ENCODE measurements at places on chromosomes 3 and 15.

DNA sequence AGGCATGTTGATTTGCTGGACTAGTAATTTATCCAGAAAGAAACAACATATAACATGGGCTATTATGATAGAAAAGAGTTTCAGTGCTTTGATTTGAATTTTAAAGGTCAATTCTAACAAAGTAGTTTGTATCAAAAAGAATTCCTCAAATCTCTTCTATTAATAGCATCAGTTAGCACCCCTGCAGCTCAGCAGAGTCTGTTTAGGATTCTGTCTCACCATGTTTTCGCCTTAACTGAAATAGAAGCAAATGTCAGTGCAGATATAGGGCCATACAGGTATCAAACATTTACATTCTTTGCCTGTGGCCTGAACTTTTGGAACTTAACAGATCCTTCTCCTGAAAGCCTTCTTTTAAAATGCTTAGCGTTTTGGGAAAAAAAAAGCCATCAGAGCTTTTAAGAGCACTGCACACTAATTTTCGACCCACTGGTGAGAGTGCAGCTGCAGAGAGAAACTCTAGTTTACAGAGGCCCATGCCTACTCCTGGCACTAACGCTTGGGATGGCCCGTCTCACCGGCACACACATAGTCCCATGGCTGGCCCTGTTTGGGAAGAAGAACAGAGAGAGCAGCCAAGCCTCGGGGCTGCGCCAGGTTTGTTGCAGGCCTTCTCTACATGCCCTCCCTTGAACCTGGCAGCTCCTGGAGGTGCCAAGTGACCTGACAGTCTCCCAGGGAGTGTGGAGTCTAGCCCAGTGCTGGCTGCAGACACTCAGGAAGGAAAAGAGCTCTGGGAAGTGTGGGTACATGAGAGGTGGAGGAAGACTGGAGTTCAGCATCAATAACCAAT lies 9.9 kb upstream of the PAQR9 start:
- no peak for DNase-seq

DNA sequence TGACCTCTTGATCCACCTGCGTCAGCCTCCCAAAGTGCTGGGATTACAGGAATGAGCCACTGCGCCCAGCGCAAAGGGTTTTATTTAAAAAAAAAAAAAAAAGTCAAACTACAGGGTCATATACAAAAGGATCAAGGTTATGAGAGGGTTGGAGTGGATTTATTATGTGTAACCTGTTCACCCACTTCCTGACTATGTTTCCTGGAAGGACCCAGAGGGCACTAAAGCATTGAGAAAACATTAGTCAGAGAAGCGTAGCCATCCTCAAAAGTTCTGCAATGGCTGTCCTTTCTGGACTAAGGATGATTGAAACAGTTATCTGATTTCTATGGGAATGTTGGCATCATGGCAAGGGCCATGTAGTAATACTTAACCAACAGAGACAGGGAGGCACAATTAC lies 7.3 kb upstream of the SCAPER start:
- no peak for DNase-seq

DNA sequence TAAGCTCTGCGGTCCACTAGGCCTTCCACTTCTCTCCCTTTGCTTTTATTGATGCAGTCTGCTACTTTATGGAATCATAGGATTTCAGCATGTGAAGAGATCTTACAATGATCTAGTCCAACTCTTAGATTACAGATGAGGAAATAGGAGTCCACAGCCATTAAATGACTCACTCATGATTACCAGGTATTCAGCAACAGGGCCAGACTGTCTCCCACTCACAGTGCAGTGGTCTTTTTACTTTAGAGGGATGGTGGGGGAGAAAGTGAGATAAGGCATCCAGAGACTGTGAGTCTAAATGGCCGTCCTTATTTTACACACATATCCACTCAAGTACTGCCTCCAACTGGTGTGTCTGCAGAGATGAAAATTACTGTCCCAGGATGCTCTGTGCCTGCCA lies 88.5 kb upstream of the SKOR1 start:
- DNase-seq: no peak

DNA sequence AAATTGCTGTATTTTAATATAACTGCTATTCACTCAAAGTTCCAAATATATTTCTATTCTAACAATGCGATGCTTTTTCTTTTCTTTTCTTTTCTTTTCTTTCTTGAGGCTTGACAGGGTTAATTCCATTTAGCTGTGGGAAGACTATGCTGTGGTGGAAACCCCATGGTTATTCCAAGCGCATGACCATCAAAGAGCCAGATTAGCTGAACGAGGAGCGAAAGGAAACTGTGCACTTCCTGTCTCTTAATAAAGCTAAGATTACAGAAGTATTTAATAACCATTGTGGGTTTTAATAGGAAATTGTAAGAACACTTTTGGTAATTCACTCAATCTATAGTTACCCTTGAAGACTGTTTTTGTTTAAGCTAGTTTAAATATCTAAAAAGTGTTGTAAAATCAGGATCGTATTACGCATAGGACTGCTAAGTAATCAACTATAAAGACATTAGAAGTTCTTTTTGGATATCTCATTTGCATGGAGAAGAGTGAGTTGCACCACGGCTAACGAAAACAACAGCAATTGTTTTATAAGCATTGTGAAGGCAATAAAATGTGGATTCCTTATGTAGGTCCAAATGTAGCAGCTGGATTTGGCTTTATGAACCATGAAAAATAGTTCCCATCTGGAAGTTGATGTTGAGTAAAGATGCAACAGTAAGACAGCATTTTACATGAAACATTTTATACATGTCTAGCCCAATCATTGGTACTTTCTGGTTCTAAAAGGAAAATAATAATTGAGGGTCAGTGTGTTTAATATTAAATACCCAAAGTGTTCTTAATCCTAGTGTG lies 105.4 kb downstream of the ZIC1 start:
- DNase-seq: no peak

GRCh38 chr3:143252931-143253330 lies 133.4 kb downstream of the CHST2 start:
- no peak for DNase-seq

- no peak for DNase-seq
Observed at GRCh38 chr3:147816752-147817151, 407.6 kb downstream of the ZIC1 start.

- no peak for DNase-seq
Observed at GRCh38 chr3:33111581-33111980, 2.2 kb upstream of the CRTAP start.

GRCh38 chr15:100124361-100124760 lies 217.4 kb downstream of the ADAMTS17 start:
- DNase-seq: no peak

- DNase-seq: no peak
Observed at GRCh38 chr3:53274938-53275605, 19.2 kb upstream of the TKT start.

DNA sequence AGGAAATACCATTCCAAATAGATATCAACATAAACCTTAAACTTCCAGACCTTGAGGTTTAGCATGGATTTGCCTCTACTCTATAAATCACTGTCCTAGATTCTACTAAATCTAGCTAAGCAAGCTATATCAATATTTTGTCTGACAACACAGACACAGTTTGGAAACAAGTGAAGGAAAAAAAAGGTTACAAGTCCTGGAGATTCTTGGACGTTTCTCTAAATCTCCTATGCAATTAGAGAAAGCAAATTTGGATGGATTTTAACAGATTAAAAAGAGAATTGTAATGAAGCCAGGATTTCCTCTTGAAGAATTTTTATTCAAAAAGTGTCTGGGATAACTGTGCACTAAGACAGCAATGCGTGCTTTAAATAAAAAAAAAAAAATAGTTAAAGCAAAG lies 441.1 kb upstream of the DPH6 start:
- DNase-seq: no peak

- DNase-seq: no peak
Observed at GRCh38 chr3:197600796-197601565, 45.2 kb upstream of the BDH1 start.

- DNase-seq: no peak
Observed at GRCh38 chr15:67165254-67166253, 88.9 kb downstream of the AAGAB start.

DNA sequence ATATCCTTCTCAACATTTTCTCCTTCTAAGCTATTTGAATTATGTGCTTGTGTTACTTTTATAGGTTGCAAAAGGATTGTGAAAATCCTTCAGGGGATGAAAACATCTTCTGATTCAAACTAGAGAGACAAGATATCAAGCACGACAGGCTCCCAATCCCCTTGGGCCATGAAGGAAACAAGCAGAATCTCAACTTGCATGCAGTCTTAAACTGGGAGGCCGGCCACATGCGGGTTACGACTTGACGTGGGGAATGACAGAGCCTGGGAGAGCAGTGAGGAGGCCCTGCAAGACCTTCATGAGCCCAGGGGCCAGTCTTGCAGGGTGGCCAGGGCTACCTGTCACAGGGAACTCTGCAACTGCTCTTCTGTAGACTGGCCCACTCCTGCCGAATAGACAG lies 94.4 kb downstream of the SCN11A start:
- no peak for DNase-seq

DNA sequence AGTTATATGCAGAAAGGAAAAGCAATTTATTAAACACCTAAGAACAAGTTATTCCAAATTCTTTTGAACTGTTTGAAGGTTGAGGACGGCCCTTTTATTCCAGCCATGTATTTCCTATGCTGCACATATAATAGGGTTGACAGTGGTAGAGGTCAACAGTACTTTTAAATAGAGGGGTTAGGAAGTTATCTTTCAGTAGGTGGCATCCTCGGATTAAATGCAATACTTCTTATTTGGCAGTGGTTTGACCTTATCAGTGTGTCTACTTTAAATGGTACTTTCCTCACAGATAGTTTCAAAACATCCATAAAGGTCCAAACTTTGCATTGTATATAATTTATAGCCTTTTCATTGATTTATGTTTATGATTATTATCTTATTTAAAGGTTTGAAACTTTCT lies 558.7 kb downstream of the TUSC7 start:
- DNase-seq: no peak

GRCh38 chr3:150407808-150408220 lies 284 bp upstream of the TSC22D2 start:
- DNase-seq: no peak

DNA sequence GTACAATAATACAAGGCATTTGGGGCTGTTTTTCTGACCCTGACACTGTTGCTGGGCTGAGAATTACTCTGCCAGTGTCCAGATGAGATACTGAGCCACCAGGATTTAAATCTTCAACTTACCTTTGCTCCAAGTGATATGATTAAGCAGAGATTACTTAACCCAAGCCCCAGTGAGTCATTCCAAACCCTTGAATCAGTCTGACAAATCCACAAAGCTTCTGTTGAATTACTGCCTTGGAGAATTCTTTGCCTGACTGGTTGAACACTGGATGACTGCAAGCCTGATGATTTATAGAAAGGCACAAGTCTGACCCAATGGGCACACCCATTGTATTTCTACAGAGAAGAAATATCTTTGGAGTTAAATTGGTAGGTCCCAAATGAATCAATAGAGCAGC lies 88.2 kb upstream of the TSC22D2 start:
- no peak for DNase-seq

DNA sequence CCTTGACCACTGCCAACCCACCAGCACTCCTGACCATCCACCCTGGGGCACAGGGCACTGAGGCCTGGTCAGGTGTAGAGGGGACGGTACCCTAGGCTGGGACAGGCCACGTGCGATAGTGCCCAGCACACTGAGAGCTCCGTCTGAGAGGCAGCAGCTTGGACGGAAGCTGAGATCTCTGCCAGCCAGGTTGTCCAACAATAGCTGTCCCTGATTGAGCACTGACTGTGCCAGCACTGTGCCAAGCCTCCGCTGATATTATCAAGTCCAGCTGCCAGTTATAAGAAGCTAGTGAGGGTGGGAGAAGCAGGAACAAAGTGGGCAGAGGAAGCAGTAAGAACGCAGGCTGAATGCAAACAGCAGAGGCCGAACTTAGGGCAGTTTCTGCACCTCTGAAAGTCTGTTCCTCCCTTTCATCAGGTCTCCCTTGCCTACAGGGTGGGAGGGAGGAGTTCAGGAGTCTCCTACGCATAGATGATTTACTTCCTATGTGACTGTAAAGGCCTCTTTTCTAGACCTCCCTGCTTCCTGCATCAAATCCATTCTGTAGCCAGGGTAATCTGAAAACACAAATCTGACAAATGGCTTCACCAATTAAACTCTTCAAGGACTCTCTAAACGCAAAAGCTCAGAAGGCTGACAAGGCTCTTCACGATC lies 29.7 kb downstream of the MRPS11 start:
- no peak for DNase-seq

DNA sequence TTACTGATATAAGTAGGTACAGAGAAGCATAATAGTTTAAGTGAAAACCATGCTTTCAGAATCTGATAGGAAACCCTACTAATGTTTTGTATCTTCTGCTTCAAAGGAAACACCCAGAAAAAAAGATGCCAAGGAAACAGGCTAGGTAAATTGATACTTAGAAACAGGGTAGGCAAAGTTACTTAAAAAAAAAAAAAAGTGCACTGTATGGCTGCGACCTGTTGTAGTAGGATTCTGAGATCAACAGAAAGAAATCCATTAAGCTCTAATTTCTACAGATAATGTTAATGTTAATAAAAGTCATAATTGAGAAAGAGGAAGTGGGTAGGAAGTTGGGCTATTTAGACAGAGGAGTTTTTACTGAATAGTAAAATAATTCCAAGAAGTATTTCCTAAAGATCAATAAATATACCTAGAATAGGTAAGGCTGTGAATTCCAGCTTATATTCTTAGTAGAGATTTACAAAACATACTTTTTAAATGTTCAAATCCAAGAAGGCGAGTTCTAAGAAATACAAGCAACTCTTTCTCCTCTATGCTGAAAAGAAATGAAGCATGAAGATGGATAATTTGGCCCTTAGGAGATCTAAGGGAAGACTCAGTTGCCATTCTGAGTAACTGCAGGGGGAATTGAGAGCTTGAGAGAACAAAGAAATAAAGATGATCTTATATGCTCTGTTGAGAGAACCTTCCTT lies 24.1 kb upstream of the STT3B start:
- no peak for DNase-seq

DNA sequence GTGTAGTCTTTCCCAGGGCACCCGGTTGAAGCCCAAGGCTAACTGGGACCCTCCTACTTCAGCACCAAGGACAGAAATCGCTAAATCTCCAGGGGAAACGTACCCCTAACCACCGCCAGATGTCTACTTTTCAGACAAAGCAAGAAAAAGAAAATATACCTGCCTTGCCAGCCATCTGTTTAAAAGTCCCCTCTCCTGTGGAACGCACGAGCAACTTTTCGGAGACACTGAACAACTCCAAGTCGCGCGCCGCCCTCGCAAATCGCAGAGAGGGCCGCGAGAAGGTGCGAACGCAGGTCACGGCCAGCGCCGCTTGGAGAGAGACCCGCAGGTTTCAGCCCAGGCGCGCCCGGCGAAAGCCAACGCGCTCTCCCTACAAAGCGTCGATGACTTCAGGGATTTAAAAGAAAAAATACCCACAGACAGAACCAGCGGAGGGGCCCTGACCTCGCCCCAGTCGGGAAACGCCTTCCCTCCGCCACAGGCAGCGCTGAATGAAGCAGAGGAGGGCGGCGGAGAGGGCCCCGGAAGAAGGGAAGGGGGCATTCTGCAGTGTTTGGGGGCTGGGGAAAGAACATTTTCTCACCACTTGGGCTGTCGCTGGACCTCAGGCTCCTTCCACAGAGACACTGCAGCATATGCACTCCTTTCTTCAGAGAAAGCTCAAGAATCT lies 213.1 kb downstream of the FGF12 start:
- no peak for DNase-seq

- no peak for DNase-seq
Observed at GRCh38 chr3:196970547-196971093, 2.0 kb upstream of the PIGZ start.
